ENCODE measurements at places on chromosomes 12 and 14.

DNA sequence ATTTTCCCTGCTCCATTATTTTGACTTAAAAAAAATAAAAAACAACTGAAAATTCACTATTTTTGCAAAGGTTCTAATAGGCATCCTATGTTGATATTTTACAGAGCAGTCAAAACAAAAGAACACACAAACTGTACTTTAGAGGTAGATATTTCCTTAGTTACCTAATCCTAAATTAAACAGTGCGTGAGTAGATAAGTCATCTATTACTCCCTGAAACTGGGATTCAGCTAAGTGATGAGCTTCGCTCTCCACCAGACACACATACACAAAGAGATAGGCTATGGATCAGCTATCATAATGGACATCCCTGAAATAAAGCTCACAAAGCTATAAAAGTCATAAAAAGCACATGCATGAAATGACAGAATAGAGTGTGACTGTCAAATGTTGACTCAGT lies 398.7 kb downstream of the SOX5 start:
- no peak for DNase-seq

- DNase-seq, result no peak
Measured at GRCh38 chr12:25755136-25755970, 202.3 kb upstream of the LMNTD1 start.

DNA sequence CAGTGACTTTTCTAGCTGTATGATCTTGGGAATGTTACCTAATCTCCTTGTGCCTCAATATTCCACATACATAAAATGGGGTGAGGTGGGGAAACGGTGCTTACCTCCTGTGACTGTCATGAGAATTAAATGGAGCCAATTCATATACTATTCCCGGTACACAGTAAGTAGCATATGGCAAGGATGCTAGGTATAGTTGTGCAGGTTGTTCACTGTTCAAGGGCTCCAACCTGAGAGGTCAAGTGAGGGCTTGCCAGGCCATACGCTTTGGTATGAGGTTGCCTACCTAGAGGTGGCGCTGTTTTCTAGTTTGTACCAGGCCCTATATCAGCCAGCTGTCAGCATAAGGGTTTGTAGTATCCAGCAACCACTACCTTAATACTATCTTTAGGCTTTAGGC lies 3.6 kb upstream of the BATF start:
- DNase-seq, result peak; percentile 76

DNA sequence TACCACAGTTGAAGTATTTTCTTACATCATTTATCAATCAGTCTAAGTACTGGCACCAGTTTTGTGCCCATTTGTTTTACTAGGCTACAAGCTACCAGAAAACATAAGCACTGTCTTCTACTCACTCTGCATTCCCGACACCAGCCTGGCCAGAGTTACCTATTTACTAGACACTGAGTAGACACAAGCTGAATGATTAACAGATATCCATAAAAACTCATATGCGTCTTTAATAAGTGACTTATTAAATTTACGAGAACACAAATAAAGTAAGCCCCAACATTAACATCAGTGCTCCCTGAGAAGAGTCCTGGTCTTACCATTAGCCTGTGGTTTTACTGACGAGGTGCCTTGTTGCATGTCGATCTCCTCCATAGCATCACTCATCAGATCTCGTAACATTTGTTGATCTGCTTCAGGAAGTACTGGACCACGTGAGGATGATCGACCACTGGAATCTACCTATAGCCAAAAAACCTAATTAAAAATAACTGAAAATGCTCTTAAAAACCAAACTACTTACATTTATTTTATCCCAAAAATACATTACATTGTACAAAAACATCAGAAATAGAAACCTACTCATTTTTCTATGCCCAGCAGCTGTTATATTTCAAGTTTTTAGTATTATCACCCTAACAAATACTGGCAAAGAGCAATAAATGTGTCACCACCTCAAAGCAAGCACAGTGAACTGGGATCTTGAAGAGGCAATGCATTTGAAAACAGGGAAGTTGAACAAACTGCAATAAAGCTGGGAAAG lies 53.3 kb downstream of the BDKRB1 start:
- no peak for DNase-seq

- no peak for DNase-seq
Measured at GRCh38 chr14:100303179-100303578, 3.1 kb downstream of the SLC25A29 start.

GRCh38 chr12:28104903-28105864 lies 85.1 kb upstream of the CCDC91 start:
- no peak for DNase-seq

GRCh38 chr12:14960548-14961465 lies 594 bp downstream of the ARHGDIB start:
- DNase-seq, result no peak

- DNase-seq, result no peak
Measured at GRCh38 chr14:32696325-32697091, 242.2 kb upstream of the NPAS3 start.

- no peak for DNase-seq
Measured at GRCh38 chr14:23670481-23670880, 34.3 kb downstream of the DHRS2 start.

- DNase-seq, result no peak
Measured at GRCh38 chr14:32232481-32232880, 29.4 kb upstream of the RNU6-8 start.
